ENCODE measurements at places on chromosomes 1 and 21.
A peak's percentile ranks its signal among the peaks of the same experiment; 100 is the strongest.

DNA sequence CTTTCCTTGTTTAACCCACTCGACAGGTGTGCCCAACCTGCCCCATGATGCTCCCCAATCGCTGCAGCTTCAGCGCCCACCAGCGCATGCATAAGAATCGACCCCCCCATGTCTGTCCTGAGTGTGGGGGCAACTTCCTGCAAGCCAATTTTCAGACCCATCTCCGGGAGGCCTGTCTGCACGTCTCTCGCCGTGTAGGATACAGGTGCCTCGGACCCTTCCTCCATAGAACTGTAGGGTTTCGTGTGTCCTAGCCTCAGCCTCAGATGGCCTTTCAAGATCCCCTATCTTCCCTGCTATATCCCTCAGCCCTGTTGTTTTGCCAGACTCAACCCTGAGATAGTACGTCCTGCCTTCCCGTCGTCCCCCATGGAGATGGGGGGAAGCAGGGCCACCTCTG lies 6.4 kb downstream of the ZNF687 start:
- DNase-seq = no peak

GRCh38 chr1:169072945-169073725 lies 33.4 kb upstream of the ATP1B1 start:
- DNase-seq = no peak

GRCh38 chr1:206013026-206013795 lies 10.0 kb upstream of the RAB7B start:
- no peak for DNase-seq

GRCh38 chr1:20974069-20974468 lies 187.0 kb upstream of the HP1BP3 start:
- no peak for DNase-seq

DNA sequence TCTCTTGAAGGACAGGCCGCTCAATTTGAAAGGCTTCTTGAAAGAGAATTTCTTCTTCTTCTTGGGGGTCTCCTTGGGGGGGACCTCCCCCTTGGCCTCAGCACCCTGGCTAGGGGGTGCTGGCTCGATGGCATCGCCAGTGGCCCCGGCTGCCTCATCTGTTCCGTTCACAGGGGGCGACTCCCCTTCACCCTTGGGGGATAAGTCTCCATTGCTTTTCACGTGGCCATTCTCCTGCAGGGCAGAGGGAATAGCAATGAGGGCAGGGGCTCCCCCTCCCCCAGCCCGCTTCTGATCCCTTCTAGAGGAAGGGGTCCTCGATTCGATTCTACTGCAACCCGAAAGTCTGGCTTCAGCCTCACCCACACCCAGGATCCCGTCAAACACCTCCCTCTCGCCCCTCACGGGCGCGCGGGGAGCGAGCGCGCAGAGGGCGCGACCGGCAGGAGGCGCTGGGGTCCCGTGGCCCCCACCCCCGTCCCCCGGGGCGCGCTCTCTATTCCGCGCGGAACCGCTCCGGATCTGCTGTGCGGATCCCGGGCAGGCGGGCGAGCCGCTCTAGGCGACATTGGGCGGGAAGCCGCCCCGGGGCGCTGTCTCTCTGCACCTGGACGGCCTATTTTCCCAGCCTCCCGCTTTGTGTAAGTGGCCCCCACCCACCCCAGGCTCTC lies 1.0 kb downstream of the MARCKSL1 start:
- DNase-seq = peak; percentile 56

- DNase-seq = peak; percentile 79
These were observed 871 bp upstream of the ETS2 start for GRCh38 chr21:38804789-38805327.

DNA sequence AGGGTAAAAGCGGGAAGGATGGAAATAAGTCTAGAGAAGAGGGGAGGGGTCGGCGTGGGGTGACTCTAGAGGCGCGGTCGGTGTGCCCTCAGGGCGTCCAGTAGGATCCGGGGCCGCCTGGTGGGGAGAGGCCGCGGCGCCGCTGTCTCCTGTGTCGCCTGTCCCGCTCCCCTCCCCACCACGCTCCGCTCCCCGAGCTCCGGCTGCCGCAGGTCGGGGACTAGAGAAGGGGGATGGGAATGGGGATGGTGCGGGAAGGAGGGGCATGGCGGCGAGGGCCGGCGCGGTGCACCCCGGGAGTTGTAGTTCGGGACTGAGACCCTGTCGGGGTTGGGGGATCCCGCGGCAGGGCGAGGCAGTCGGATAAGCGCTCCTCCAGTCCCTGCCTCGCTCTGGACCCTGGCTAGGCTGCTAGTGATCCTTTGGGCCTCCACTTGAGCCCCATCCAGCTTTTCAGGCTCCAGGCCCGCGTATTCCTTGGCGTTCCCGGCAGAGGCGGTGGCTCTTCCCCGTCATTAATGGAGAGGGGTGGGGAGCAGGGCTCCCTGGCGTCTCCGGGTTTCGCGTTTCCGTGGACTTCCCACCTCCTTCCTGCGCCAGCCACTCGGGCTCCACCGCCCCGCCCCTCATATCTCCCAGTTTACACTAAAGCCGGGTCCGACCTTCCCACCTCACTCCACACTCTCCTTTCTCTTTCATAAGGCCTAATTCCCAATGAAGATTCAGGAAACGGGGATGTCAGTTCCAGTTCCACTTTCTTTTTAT lies at the start of gene ENTREP3:
Gene ENTREP3 (minus strand): TSS at position 241 of the 765 bp plus-strand sequence. CDS start 606 bp downstream, outside the sequence.
- peak; percentile 89 for DNase-seq

GRCh38 chr1:112665857-112666256 lies 8.6 kb upstream of the MOV10 start:
- no peak for DNase-seq

GRCh38 chr1:67577646-67578045 lies 107.4 kb upstream of the GADD45A start:
- DNase-seq = no peak

GRCh38 chr21:32545948-32546441 lies 39.3 kb downstream of the TCP10L start:
- no peak for DNase-seq

DNA sequence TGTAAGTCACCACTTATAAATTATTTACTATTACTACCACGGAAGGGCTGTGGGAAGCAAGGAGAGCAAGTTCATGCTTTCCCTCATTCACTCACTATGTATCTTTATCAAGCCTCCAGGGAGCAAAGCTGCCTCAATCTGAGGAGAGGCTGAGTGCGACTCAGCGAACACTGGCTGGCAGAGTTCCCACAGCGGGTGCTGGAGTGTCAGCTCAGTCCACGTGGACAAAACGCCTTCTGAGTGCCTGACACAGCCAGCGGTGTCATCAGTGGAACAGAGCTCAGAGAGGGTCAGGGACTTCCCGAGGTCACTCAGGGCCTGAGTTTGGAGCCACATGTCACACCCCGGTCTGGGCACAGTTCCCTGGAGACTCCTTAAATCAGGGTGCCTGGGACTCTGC lies 16.9 kb downstream of the MATN1 start:
- peak; percentile 71 for DNase-seq

- DNase-seq = no peak
These were observed 1.2 kb upstream of the LRRC53 start for GRCh38 chr1:74513411-74514300.

GRCh38 chr1:109186733-109187086 lies 27.0 kb upstream of the SARS1 start:
- peak; percentile 16 for DNase-seq

DNA sequence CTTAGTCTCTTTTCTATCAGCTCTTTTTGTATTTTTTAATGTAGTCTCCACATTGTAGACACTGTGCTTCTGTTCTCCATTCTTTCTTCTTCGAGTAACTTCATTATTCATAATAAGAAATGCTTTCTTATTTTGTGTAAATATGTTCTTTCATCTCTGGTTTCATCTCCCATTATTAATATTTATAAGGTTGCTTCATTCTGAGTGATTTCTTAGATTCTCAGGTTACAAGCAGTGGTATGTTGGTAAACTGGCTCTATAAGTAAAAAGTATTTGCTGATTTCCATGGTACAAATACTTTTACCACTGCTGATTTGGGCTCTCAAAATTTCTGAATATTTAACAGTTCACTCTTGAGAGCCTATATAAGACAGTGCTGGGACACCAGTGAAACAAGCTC lies 81.3 kb downstream of the CDC14A start:
- DNase-seq = no peak

GRCh38 chr1:109750920-109751319 lies 10.1 kb upstream of the GSTM3 start:
- DNase-seq = no peak

DNA sequence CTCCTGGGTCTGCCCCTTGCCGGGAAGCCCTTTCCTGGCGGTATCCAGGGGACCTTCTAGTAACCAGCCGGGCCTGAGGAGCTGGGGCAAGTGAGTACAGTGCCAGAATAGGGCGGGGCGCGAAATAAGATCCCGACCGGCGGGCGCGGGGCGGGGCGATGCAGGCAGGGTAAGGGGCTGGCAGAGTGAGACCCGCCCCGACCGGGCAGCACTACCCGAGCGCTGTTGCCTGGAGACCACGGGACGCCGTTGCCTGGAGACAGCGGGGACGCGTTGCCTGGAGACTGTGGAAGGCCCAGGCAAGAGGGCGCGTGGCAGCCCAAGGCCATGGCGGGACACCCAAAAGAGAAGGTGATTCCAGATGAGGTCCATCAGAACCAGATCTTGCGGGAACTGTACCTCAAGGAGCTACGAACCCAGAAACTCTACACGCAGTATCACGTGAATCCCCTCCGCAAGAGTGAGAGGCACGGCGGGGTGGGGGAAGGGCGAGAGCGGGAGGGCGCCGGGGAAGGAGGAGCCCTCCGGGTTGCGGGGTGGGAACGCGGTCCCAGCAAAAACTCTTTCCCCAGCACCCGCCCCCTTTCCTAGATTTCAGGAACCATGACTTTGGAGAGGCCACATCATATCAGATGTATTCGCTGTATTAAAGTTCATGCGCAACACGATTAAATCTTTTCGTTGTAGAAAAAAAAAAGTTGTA lies 24.3 kb downstream of the EBNA1BP2 start:
- peak; percentile 63 for DNase-seq

DNA sequence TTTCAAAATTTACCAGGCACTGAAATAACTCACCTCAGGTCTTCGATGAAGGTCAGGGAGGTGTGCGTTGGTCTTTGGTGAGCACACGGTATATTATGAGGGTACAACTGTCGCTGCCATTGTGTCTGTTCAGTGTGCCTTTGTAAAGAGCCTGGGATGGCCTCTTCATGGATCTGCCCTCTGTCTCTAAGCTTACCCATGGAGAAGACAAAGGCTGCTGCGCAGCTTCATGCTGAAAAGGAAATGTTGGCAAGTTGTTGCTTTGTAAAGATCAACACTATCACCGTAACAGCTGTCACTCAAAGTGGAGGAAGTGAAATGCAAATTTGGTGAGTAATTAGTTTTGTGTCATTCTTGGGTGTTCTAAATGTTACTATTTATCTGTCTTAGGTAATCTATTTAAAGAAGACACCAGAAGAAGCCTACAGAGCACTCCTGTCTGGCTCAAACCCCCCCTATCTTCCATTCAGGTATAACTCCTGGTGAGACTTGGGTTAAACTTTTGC lies 71.6 kb downstream of the CDC14A start:
- no peak for DNase-seq

DNA sequence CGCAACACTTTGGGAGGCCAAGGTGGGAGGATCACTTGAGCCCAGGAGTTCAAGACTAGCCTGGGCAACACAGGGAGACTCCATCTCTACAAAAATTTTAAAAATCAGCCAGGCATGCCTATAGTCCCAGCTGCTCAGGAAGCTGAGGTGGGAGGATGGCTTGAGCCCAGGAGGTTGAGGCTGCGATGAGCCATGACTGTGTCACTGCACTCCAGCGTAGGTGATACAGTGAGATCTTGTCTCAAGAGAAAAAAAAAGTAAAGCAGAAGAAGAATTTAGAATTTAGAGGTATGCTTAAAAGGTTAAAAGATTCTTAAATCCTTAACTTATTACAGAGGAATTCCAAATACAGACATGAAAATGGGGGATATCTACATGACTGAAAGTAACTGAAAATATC lies 79.5 kb downstream of the SMYD3 start:
- no peak for DNase-seq

DNA sequence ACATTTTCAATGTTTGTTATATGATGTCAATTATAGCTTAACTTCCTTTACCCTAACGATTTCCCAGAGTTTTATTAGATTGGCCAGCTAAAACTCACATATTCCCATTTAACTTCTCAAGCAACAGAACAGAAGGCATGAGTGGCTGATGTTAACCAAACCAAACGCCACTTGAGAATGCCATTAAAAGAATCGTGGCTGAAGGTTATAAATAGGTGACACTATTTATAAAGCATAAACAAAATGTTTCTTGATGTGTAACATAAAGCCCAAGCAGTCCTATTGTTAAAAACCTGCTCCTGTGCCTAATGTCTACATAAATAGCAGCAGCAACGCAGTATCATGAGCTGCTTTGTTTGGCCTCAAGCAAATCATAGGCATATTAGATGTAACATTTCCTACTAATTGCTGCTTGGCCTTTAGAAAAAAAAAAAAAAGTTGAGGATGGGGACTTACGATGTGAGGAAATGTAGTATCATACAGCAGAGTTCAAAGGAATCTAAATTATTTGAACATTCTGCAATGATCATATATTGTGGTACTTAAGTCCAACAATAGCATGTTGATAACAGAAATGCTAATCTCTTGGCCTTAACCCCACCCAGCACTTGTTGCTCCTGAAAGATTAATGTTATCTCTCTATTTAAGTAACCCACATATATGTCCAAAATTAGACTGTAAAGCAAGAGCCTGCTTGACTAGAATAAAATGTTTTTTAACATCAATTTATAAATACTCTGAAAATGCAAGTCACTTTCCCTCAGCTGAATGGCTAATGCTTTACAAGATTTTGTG lies 106.0 kb downstream of the ESRRG start:
- no peak for DNase-seq

DNA sequence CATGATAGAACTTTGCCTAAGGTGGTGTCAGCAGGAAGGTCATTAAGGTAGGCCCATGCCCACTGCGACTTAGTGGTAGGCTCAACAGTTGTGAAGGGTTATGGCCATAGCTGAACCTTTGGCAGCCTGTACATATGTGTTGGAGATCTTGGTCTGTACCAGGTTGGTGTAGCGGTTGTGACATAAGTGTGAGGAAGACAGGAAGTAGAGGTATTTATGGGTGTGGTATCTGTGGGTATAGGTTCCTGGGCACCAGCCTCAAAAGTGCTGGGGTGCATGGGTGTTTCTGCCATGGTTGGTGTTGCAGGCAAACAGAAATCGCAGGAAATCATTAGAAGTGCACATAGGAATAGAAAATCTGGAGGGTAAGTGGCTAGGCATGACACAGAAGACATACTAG lies 18.6 kb upstream of the LRIF1 start:
- no peak for DNase-seq

- DNase-seq = no peak
These were observed 285.2 kb downstream of the PCP4 start for GRCh38 chr21:40152476-40152875.

- DNase-seq = no peak
These were observed 96.3 kb downstream of the ST3GAL3 start for GRCh38 chr1:43803646-43804045.

DNA sequence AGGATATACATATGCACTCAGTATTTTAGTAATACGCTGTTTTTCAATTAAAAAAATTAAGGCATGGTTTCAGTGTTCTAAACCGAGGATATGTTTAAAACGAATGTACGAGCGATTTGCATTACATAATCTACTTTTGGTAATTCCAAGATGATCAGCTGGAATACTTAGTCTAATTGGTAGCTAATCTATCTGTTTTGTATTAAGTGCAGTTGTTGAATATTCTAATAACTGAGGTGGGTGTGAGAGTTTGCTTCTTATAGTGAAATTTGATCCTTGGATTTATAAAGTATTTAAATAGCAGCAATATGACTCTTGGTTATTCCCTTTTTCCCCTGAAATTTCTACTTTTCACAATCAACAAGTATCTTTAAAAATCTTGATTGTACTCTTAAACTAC lies 1.3 kb downstream of the RNF2 start:
- DNase-seq = no peak

All from left ventricle myocardium inferior (tissue), 1 donor.